HS-27A (cell line): ENCODE measurements at places on chromosomes 12 and 14.

- DNase-seq: no peak
Observed at GRCh38 chr12:57816001-57816854, 2.3 kb downstream of the AVIL start.

- DNase-seq: no peak
Observed at GRCh38 chr12:106647793-106648514, 65.2 kb downstream of the RFX4 start.

DNA sequence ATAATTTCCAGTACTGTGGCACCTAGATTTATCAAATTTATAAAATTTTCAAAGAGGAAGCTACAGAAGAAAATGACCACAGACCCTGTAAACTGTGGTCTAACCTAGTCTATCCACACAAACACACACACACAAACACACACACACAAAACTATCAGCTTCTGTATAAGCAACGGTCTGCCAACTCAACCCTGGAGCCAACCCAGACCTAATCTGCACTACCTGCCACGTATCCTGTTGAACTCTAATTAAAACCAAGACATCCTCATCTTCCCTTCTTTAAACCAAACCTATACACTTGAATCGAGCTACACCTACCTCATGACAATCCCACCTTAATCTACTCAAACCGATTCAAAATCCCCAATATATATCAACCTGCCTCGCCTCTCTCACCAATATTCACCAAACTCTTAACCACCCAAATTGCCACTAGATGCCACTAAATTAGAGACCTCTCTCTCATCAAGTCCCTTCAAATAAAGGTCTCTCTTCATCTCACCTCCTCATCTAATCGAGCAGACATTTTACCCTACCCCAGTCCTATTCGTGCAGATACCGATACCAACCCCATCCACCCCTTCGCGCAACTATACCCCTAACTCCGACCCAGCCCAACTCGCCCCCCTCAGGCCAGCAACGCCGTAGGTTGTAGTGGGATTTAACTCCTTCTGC, 808 bp downstream of the ACIN1 start:
- no peak for DNase-seq

DNA sequence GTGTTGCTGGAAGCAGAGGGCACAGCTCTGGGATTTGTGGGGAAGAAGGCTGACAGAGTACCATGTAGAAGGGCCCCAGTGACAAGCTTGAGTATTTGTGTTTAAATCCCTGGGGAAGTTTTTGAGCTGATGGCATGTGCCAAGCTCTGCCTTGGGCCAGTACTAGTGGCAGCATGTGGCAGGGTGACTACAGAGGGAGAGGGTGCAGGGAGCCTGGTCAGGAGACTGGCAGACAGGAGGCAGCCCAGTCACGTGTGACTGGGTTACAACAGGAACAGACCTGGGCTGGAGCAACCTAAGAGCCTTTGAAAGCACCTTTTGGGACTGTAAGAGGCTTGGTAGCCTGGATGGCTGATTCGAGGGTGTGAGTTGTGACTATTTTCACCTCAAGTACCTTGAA, 112.1 kb downstream of the TSPAN9 start:
- no peak for DNase-seq

- no peak for DNase-seq
Observed at GRCh38 chr14:60508707-60509437, at the start of gene SIX6. SIX6 (plus strand) TSS chr14:60509146; CDS start chr14:60509399, 253 bp downstream.

DNA sequence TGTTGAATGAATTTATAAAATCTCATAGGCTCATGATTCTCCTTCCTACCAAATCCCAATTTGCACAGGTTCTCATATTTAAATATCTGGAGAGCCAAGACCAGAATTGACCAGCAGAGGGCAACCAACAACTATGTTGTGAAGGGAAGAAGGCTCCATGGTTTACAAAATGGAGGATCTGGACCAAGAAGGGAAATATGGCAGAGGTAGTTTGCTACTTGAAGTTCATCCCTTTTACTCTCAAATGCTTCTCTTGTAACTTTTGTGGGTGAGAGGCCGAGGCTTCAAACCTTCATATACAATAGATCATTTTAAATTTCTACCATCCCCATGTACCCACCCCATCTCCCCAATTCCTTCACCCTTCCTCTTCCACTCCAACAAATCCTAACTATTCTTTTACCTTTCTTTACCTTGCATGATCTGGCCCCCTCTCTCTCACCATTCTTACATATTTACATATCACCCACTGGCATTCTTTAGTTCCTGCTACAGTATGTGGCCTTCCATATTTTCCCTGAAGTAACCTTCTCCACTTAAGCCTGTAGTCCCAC, 3.8 kb upstream of the SMARCC2 start:
- peak; percentile 73 for DNase-seq

- DNase-seq: no peak
Observed at GRCh38 chr12:101759396-101760047, 20.3 kb upstream of the SYCP3 start.

GRCh38 chr14:102574281-102575159, 17.9 kb upstream of the RCOR1 start:
- no peak for DNase-seq

DNA sequence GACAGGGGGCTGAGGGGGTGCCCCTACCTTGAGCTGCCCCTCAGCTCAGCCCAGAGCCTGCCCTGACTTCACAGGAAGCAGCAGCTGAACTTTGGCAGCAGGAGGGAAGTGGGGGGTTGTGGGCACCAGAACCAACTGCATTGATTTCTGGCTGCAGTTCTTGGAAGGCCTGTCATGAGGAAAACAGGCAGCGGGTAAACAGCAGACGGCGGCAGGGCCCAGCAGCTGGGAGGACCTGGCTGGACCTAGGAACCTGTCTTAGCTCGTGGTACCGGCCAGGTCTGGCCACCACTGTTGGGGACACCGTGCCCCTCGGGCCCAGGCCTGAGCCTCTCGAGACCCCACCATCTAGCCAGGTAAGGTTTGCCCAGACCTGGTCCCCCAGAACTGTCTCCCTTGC, 154.2 kb upstream of the MYL2 start:
- no peak for DNase-seq

GRCh38 chr14:23042162-23042965, at the start of gene PSMB11:
PSMB11 (plus strand) TSS chr14:23042212; CDS start chr14:23042226, 14 bp downstream.
- DNase-seq: no peak

GRCh38 chr12:132489078-132489601, 811 bp upstream of the FBRSL1 start:
- no peak for DNase-seq

GRCh38 chr12:113990250-113991223, 24.4 kb upstream of the RBM19 start:
- no peak for DNase-seq

- no peak for DNase-seq
Observed at GRCh38 chr12:102527171-102527720, 46.9 kb upstream of the IGF1 start.

- DNase-seq: peak; percentile 96
Observed at GRCh38 chr12:65656891-65657351, 167.4 kb upstream of the HMGA2 start.

DNA sequence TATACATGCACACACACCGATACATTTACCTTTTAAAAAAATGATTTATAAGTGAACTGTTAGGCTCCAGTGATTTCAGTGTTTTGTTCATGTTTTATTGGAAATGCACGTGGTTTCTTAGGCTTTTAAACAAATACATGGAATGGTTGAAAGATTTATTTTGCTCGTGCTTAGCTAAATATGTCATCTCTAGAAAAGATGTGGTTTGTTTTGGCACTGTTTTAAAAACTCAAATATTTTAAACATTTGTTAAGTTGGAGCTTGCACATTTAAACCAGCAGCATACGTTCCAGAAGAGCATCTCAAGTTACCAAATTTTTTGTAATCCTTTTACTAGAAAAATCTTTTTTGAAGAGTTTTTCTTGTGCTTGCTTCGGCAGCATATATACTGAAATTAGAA, 44.5 kb downstream of the FOXA1 start:
- DNase-seq: no peak

DNA sequence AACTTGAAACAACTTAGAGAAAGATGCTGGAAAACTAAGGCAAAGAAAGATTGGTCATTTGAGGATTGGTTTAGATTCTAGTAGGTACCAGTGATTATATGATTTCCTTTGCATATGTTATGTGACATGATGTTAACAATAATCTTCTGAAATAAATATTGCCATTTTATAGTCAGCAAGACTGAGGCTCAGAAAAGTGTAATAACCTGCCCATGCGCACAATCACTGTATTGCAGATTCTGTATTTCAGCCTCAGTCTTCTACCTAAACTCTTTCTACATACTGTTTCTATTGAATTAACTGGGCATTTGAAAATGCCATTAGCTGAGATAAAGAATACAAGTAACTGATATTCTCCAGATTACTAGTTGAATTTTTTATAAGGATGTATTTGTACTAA, 61.3 kb downstream of the FGD4 start:
- DNase-seq: no peak

DNA sequence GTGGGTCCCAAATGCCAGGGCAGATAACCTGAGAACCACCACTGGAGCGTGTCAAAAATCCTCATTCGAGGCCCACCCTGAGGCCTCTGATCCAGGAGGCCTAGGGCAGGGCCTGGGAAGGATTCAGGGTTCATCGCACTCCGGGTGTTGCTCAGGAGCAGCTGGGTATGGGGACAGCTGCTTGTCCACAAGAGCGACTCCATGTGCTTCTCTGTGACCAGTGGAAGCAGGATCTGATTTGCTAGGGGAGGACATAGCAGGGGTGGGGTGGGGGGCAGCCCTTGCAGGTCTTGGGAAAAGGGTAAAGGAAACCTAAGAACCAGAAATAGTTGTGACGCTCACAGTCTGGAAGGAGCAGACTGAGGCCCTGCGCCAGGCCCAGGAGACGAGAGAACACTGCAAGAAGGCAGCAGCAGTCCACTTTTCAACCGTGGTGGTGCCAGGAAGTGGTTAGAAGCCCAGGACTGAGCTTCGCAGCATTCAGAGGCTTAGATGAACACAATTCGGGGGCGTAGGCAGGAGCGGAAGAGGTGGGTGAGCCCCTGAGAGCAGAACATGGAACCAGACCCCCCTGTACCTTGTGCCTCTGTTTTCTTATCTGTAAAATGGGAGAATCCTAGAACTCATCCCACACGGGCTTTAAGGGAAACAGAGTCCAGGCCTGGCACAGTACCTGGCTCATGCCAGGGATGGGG, 33.7 kb downstream of the ITPK1 start:
- DNase-seq: no peak

GRCh38 chr12:116431677-116432300, 127.4 kb upstream of the MAP1LC3B2 start:
- no peak for DNase-seq

GRCh38 chr12:12714276-12715021, 2.7 kb upstream of the CDKN1B start:
- no peak for DNase-seq

- DNase-seq: peak; percentile 17
Observed at GRCh38 chr14:105527826-105528585, 1.6 kb downstream of the TMEM121 start.

GRCh38 chr12:73421832-73422231, 1115.8 kb upstream of the ATXN7L3B start:
- DNase-seq: no peak

DNA sequence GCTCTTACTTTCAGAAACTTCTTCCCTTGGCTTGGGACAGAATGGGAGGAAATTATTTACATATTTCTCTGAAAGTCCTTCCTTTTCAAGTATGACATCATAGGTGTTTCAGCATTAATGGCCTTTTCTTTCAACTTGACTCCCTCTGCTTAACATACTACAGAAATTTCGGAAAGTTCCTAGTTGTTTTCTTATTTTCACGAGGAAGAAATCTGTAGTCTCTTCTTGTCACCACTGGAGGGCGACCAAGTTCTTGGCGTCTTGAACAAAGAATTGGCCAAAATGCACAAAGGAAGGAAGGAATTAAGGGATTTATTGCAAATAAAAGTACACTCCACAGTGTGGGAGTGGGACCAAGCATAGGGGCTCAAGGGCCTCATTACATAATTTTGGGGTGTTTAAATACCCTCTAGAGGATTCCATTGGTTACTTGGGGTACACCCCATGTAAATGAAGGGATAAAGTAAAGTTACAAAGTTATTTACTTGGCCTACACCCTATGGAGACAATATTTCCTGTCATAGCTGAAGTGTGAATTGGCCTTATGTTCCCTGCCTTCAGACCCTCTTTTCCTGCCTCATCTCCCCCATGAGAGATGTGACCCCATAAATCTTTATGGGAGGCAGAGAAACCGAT, 70.4 kb downstream of the RPL10L start:
- DNase-seq: no peak

DNA sequence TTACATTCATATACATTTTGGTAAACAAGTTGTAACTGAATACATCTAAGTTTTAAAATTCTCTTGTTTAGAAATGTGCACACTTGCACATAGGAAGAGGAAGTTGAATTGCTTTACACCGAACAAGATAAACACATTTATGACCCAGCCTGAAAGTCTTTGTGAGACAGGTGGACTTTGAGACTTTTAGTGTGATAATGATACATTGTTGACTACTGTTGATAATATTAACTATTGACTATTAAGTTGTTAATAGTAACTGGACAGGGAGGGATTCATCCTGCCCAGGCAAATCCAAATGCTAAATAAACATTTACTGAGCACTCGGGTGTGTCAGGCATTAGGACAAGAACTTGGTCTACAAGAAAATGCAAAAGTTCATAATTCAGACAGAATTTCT, 68.0 kb downstream of the AVPR1A start:
- no peak for DNase-seq

- DNase-seq: peak; percentile 27
Observed at GRCh38 chr14:104805326-104805678, 4.4 kb downstream of the ZBTB42 start.

- no peak for DNase-seq
Observed at GRCh38 chr12:53120685-53121525, 17.6 kb downstream of the SOAT2 start.

DNA sequence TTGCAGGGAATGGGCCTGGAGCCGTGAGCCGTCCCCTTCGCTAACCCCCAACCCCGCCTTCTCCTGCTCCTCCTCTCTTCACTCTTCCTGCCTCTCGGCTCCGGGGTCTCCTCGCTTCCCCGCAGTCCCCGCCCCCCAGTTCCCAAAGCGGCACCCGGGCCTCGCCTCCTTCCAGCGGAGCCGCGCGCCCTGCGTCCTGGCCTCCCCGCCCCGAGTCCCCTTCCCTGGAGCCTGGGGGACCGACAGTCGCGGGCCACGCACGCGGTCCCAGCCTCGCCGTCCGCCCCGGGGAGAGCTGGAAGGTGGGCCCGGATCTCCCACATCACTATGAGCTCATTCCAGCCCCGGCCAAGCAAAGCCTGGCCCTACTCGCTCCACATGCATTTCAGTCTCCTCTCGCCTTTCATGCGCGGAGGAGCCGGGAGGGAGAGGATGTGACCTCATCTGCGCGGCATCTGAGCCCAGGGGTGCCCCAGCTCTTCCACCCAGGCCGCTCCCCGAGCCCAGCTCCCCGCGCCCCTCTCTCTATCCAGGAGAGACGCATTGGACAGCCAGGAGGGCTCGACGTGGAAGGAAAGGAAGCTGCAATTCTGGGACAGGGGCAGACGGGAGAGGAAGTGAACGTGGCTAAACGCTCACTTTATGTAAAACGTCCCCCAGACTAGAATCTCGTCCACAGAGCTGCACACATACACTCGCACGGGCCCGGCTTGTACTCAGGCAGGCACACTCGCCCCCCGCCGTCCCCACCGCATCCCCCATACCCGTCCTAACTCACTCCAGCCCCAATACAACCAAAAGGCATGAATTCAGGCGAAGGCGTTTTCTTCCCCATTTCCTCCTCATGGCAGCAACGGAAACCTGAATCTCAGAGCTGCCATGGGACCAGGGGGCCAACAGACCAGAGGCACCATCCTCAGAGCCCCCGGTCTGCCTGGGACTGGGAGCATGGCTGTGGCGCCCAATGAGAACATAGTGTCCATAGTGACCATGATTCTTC, 108.7 kb upstream of the CCND2 start:
- no peak for DNase-seq

- no peak for DNase-seq
Observed at GRCh38 chr14:37709419-37710195, 114.2 kb downstream of the TTC6 start.

- no peak for DNase-seq
Observed at GRCh38 chr14:24281636-24282035, 10.2 kb upstream of the RABGGTA start.
